Mammary epithelial cell (primary cell): ENCODE measurements at places on chromosomes 13 and 19.

- no peak for DNase-seq
Measured at GRCh38 chr19:54457773-54458647, 5.6 kb downstream of the LENG9 start.

GRCh38 chr13:32811297-32811800 lies 204.9 kb upstream of the KL start:
- no peak for DNase-seq

GRCh38 chr13:89212186-89212585 lies 1541.0 kb downstream of the SLITRK5 start:
- DNase-seq: no peak

- no peak for DNase-seq
Measured at GRCh38 chr13:78256484-78256883, 337.9 kb upstream of the EDNRB start.

DNA sequence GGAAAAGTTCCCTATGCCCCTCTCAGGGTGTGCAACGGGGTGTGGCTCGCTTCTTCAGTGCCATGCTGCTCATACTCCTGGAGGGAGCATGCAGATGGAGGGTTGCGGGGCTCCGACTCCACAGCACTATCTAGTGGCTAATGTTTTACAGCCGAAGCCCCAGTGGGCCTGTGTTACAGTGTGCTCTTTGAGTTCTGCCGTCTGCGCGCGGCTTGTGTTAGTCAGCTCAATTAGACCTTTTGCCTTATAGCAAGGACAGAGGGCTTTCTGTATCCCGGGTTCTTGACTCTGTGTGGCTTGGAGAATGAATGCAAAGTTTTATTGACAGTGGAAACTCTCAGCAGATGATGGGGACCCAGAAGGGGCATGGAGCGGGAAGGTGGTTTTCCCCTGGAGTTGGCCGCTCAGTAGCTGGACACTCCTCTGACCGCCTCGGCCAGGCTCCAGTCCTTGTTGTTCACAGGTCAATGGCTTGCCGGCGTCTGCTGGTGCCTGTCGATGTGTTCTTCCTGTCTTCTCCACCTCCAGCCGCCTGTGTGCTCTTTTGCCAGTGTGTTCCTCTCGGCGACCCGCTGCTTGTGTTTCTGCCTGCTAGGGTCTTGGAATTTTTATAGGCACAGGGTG lies 383.4 kb downstream of the LMO7 start:
- no peak for DNase-seq

- DNase-seq: no peak
Measured at GRCh38 chr19:58578012-58578925, 5.1 kb upstream of the MZF1 start.

DNA sequence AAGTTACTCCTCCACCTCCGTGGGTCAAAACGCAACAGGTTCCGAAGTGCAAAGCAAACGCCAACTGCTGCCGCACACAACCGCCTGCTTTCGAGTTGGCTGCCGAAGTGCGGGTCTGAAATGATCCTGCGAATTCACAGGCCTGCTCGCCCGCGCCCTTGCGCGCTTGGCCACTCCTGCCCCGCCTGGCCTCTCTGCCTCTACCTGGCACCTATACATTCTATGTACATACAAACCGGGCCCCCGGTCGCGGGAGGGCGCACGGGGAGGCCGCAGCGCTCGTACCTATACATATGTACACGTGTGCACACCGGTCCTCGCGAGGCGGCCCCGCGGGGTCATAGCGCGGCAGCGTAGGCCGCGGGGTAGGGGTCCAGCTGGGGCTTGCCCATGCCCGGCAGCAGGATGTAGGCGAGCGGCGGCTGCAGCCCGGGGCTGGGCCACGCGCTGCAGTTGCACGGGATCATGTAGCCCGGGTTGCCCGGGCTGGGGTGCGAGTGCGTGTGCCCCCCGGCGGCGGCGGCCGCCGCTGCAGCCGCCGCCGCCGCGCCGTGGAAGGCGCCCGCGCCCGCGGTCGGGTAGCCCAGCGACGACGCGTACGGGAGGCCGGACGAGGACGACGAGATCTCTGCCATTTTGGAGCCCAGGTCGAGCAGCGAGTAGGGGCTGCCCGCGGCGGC lies 1.3 kb downstream of the SOX21 start:
- no peak for DNase-seq

- peak; percentile 36 for DNase-seq
Measured at GRCh38 chr13:28636677-28637317, 22.1 kb upstream of the POMP start.

DNA sequence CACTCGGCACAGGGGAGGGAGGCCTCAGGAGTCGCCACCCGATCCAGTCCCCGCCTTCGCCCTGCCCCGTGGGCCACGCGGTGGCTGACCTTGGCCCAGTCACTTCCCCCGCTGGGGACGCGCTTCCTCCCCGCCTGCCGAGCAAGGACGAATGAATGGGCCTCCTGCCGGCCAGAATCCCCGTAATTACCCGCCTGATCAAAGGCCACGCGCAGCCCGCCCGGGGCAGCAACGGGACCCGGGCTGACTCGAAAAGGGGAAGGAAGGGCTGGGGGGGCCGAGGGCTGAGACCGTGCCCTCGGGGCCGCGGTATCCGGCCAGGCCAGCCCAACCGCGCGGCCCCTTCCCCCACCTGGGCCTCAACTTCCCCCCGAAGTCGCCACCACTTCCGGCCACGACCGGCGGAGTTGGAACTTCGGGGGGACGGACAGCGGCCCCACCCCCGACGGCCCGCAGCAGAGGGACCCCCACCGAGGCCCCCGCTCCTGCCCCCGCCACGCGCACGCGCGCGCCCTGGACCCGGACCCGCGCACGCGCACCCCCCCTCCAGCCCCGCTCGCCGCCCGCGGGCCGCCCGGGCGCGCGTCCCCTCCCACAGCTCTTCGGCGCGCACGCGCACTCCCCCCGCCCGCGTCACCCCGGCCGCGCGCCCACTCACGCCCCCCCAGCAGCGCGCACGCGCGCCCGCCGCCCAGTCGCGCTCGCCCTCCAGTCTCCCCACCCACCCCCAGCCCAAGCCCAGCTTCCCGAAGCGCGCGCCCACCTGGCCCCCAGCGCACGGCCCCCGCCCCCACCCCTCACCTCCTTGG lies 520 bp downstream of the ZNF787 start:
- DNase-seq: peak; percentile 65

DNA sequence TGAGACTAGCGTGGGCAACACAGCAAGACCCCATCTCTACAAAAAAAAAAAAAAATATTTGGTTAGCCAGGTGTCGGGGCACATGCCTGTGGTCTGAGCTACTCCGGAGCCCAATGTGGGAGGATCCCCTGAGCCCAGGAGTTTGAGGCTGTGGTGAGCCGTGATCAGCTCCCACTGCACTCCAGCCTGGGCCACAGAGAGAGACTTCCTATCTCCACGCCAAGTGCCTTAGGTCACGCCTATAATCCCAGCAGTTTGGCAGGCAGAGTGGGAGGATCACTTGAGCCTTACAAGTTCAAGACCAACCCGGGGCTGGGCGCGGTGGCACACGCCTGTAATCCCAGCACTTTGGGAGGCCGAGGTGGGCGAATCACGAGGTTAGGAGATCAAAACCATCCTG lies 8.7 kb upstream of the ADAT3 start:
- DNase-seq: no peak

DNA sequence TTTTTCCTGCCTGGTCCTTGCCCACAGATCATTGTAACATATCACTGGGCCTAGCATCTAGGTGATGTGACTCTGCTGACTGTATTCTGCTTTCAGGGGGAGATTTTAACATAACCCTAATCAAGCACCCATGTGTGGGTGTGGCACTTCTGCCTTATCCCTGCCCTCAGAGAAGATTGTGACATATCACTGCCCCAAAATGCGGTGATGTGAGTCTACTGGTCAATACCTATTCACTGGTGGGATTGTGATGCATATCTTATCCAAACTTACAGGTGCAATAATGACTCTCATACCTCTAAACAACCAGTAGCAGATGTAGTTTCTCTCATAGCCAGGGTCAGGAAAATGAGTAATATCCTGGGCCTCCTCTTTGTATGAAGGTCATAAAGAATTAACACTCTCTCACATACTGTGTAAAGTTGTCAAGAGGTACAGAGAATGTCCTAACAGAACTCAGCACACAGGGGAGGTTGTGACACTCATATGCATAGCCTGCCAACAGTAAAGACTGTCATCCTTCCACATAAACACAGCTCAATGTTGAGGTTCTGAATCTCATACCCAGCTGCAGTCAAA lies 12.1 kb upstream of the ZNF681 start:
- DNase-seq: no peak

DNA sequence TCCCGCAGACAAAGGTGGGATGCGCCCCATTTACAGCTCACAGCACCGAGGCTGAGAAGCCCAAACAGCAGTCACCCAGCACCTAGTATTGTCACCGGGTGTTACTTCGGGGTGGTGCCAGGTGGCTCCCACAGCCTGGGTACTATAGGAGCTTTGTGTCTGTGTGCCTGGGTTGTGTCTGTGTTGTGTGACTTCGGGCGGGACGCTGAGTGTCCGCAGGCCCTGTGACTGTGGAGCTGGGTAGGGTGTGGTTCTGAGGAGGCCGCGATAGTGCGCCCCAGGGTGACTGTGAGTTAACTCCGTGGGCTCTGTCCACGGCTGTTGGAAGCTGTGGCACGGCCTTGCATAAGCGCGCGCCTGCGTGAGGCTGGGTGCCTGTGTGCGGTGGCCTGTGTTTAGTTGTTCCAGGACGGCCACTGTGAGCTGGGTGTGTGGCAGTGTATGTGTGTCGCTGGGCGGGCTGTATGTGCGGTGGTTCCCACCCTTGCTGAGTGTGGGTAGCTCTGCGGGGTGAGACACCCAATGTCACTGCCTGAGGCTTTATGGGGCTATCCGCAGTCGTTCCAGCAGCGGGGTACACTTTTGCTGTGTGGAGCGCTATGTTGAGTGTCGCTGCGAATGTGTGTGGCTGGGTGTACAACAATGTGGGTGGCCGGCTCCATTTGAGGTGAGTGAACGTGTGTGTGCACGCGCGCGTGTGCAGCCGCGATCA lies 559 bp upstream of the SSBP4 start:
- no peak for DNase-seq

DNA sequence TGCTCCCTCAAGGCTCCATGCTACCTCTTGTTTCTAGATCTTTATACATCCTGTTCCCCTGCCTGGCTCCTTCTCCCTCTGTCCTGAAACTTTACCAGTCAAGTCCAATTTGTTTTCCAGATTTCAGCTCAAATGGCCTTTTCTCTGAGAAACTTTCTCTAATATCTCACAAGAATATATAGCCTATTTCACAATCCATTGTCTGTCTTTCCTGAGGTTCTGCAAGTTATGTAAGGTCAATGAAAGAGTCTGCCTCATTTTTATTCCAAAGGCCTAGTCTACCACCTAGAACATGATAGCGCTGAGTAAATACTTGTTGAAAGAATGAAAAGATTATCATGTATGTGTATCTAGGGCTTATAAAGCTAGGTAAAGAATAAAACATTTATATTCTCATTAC lies 348.8 kb downstream of the SPRY2 start:
- DNase-seq: no peak

DNA sequence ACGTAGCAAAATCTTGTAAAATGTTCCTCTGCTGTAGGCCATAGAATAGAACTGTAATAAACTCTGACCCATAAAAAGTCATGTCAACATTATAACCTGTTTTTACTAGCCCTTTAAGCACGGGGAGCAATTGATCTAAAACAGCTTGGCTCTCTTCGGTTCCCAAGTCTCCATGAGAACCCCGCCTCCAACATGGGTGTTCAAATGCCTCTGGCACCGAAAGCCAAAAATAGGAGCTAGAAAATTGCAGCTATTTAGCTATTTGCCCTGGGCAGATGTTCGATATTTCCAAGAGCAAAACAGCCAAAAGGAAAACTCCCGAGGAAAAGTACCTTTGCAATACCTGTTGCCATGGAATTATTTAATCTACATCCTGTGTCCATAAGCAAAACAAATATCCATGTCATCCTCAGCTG lies 563.1 kb downstream of the EFNB2 start:
- DNase-seq: no peak

GRCh38 chr13:102462570-102462969 lies 60.7 kb upstream of the FGF14 start:
- DNase-seq: no peak

- no peak for DNase-seq
Measured at GRCh38 chr19:53936029-53936428, 26.7 kb upstream of the CACNG8 start.

- no peak for DNase-seq
Measured at GRCh38 chr13:49455007-49455398, 10.9 kb downstream of the SETDB2 start.

- peak; percentile 93 for DNase-seq
Measured at GRCh38 chr13:30832845-30833332, 73.2 kb upstream of the MEDAG start.

DNA sequence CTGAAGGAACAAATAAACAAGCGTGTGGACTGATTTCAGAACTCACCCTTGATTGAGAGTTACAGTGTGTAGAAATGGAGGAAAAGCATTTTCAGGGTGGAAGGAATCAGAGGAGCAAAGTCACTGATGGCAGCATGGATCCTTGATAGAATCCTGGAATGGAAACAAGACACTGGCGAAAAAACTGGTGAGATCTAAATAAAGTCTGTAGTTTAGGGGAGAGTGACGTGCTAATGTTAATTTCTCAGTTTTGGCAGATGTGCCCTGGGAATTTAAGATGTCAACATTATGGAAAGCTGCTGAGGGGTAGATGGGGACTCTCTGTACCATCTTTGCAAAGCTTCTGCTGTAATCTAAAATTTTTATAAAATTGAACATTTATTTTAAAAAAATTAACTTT lies 378.0 kb downstream of the UQCRFS1 start:
- DNase-seq: no peak

- DNase-seq: no peak
Measured at GRCh38 chr19:18972301-18972811, 31.3 kb upstream of the HOMER3 start.

GRCh38 chr13:46665633-46666482 lies 112.9 kb downstream of the LRCH1 start:
- DNase-seq: no peak

GRCh38 chr19:49473868-49474541 lies at the start of gene FLT3LG:
FLT3LG (plus strand) TSS chr19:49474215; CDS start chr19:49474640, 425 bp downstream.
- DNase-seq: peak; percentile 55

- no peak for DNase-seq
Measured at GRCh38 chr19:50870417-50871089, 2.7 kb upstream of the KLK2 start.

DNA sequence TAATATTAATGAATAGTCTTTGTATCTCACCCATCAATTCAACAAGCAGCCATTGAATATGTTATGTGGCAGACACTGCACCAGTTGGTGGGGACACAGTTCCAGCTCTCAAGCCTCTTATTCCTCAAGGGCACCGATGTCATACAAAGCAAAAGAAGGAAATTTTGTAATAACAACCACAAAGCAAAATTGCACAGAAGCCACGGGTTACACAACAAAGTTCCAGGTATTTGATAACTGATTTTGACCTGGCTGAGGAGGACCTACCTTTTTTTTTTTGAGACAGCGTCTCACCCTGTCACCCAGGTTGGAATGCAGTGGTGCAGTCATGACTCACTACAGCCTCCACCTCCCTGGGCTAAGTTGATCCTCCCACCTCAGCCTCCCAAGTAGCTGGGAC lies 266.7 kb downstream of the FOXO1 start:
- peak; percentile 25 for DNase-seq

DNA sequence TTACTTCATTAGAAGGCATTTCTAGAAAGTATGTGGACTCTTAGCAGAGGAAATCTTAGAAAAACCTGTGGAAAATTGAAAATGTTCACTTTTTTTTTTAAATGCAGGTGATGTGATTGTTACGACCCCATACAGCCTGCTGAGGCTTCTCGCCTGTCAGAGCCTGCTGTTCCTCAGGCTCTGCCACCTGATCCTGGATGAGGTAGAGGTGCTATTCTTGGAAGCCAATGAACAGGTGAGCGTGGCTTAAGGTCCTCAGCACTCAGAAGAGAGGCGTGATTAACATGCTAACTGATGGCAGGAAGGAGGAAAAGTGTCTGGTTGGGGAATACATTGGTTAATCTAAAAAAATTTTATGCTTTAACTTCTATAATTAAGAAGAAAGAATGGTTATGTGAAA lies 71.4 kb downstream of the SLC7A9 start:
- no peak for DNase-seq

- no peak for DNase-seq
Measured at GRCh38 chr13:80685942-80686341, 345.0 kb upstream of the SPRY2 start.
